Uterus (tissue), 4 donors: ENCODE measurements at places on chromosomes 12 and 14.

GRCh38 chr14:50602035-50602434, 42.1 kb downstream of the ATL1 start:
- no peak for DNase-seq

DNA sequence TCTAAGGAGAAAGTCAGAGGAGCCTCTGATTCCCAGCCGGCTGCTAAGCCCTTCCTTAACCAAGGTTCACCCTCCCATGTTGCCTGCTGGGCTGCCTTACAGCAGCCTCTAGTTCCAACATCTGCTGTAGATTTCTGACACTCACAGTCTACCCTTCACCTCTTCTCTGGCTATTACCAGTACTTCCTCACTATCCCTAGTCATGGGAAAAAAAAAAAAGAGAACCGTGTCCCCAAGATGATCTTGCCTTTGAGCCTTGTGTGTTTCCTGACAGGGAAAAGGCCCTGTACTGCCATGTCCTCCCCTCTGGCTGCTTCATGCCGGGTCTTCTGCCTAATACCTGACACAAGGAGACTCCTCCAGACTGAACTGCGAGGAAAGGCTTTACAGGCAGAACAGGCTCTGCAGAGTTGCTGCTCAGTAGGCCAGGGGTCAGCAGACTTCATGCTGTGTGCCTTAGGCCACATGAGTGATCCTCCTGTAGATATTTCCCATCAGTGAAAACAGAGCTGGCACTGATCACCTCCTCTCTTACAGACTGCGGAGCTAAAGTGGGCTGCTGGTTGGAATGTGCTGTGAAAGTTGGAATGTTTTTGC, 46.8 kb downstream of the PRKCH start:
- no peak for DNase-seq

- no peak for DNase-seq
Measured at GRCh38 chr12:92530706-92531105, 172.1 kb upstream of the PLEKHG7 start.

DNA sequence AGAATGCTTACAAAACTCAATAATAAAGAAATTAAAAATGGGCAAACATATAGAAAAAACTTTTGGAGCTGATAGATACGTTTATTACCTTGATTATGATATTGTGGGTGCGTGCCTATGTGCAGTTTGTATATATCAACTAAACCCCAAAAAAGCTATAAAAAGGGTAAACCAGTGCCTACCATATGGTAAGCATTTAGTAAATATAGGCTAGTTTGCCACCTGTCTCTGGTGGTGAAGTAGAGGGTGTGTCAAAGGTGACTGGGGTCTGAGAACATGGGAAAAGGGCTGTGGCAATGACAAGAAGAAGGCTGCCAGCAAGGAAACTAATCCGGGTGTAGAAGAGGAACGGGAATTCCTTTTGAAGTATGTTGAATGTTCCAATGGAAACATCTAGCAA, 18.3 kb downstream of the GALNT8 start:
- no peak for DNase-seq

GRCh38 chr12:89151536-89151935, 200.8 kb downstream of the DUSP6 start:
- DNase-seq = no peak

DNA sequence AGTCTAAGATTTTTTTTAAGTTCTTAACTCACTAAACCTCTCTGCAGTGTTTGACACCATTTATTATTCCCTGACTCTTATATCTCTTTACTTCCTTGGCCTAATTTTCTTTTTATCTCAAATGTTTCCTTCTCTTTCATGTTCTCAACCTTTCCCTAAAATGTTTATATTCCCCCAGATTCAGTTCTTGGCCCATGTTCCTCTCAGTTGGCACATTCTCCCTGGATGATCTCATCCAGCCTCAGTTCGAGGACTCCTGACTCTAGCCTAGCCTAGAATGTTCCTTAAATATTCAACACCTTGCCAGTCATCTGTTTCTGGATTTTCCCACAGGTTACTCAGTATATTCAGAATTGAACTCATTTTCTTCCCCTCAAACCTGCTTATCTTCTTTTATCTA, 81.3 kb downstream of the SCN8A start:
- DNase-seq = no peak

DNA sequence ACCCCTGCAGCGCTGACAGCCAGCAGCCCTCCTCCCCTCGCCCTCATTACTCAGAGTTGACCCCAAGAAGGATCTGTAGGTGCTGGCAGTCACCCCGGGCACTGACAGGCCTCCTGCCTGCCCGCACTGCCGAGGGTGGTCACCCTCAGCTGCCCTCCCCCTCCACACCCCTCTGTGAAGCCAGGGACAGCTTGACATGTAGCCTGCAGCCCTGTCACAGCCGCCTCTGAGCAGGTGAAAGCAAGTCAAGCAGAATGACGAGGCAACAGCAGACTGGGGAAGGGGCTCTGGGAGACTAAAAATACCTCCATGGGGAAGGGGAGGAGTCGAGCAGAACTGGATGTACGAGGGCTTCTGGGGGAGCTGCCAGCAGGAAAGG, 178.1 kb downstream of the DPF3 start:
- no peak for DNase-seq
